ENCODE measurements at places on chromosomes 5 and 9.

GRCh38 chr9:136655536-136656182 lies 7.1 kb upstream of the EGFL7 start:
- DNase-seq: no peak

DNA sequence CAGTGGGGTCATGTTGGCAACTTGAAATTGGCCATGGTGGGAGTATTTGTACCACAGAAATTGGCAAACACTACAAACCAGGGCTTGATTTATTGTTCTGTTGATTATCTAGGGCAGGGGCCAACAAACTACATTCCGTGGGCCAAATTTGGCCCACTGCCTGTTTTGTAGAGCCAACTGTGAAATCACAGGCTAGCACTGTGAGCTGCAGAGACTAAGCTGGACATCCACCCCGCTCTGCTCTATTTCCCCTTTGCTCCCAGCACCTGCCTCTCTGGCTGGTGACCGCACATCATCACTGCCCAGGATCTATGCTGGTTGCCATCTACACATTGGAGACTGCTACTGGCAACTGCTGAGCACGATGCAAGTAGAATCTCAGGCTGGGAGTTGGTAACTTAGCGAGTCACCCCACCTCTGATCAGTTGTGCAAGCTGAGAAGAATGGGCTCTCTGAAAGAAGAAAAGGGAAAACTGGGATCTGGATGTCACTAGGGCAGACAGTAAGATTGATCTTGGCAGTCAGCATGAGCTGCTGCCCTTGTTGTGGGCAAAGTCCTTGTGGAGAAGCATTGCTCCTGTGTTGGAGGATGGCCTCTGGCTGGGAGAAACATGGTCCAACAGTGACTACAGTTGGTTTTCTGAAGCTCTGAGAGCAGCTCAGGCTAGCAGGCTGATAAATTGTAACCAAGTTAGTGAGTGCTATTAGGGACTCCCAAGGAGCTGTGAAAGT lies 144.7 kb upstream of the RAD23B start:
- no peak for DNase-seq

DNA sequence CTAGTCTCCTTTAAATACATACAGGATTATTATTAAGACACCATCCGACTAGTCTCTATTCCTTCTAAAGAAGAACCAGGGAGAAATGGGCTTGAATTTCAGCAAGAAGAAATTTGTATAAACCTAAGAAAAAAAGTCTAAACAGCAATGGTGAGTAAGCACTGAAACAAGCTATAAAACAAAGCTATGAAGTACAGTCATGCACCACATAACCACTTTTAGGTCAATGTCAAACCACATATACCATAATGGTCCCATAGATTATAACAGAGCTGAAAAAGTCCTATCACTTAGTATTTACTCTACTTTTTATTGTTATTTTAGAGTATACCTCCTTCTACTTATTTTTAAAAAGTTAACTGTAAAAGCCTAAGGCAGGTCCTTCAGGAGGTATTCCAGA lies 102.0 kb upstream of the NFIB start:
- DNase-seq: no peak

DNA sequence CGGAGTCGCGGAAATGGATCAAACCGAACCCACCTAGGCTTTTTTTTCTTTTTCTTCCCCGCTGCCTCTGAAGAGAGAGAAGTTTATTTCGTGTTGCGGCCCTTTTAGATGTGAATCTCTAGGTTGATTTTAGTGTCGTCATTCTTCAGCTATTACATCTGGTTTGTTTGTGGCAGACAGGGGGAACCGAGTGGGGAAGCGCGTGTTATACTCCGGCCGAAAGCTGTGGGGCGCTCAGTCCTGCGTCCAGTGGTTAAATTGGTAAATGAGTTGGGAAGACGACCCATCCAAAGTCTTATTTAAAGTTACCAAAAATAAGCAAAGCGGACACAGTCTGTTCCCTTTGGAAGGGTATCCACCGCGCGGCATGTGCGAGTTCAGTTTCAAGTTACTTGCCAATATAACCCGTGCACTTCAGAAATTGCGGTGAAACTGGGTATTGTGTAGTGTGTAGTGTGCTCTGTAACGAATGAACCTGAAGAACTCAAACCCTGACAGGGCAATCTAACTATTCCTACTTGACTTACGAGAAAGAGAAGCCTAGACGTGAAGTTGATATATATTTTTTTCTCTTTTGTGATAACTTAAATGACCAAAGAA lies 1.3 kb downstream of the MAN2A1 start:
- peak; percentile 5 for DNase-seq

GRCh38 chr5:147831465-147831864 lies at the start of gene SPINK1:
TSS of gene SPINK1 (minus strand) at chr5:147831671. CDS start at chr5:147831577, 94 bp downstream.
- DNase-seq: no peak

DNA sequence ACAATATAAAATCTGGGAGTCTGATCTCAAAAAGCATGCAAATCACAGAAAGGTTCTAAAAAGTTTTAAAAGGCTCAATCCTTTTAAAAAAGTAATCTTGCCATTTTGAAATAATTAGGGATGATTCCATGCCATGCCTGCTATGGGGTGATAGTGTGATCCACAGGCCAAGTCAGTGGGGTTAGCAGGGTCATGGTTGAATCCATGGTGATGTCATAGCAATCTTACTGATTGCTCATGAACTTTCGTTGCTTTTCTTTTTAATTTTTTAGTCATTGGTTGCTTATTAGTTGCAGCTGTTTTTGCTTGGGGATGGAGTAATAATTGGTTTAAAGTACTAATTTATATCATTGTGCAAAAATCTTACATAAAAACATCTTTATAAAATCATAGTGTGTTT lies 485.0 kb downstream of the ENC1 start:
- DNase-seq: no peak

- DNase-seq: no peak
Measured at GRCh38 chr5:53219174-53219573, 109.6 kb upstream of the MOCS2 start.

DNA sequence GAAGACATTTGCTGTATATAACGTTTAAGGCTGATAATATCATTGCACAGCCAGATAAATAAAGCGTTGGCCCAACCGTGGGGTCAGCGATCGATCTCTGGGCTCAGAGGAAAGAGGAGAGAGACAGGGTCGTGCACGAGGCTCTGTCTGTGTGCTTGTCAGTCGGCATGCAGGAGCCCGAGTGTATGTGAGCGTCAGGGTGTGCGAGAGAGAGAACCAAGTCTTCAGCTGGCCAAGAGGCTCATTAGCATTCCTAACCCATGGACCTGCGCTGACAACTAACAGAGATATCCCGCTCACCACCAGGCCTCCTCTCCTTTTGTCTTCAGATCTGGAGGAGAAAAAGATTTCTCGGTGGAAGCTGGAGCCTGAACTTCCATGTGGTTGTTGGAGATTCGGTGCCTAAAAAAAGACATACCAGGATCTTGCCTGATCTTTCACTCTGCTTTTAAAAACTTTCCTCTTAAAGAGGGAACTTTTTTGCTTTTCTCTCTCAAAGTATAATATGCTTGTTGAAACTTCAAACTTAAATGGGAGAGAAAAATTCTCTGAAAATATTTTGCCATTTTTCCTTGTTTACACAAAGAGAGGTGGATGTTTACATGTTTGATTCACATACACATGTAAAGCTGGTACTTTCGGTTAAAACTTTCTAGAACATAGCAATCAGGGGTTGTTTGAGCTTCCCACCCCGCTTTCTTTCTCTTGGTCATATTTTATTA lies 16.5 kb downstream of the NR2F1 start:
- no peak for DNase-seq

DNA sequence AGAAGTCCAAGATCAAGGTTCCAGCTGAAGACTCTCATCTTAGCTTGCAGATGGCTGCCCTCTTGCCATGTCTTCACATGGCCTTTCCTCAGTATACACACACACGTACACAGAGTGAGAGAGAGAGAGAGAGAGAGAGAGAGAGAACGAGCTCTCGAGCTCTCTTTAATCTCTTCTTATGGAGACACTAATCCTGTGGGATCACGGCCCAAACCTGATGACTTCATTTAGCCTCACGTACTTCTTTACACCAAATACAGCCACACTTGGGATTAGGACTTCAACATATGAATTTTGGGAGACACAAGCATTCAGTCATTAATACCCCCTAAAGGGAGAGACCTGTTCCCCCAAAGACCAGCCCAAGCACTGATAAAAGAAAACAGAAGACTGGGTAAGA lies 42.8 kb downstream of the SIL1 start:
- DNase-seq: no peak

DNA sequence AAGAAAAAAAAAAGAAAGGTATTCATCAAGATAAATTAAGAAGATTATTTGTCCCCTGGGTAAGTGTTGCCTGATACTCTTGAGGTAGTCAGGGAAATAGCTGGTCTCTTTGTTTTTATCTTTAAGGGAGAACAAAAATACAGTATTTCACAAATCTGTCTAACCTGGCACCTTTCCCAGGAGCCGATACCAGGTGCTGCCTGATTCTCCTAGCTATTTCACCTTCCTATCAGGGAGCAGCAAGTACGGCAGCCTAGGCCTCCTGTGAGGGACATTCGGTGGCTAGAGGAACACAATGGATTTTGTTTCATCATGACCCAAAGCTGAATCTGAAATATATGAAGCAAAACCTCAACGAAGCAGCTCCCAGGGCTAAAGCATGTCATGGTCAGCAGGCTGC lies 86.0 kb downstream of the TARS1 start:
- no peak for DNase-seq

DNA sequence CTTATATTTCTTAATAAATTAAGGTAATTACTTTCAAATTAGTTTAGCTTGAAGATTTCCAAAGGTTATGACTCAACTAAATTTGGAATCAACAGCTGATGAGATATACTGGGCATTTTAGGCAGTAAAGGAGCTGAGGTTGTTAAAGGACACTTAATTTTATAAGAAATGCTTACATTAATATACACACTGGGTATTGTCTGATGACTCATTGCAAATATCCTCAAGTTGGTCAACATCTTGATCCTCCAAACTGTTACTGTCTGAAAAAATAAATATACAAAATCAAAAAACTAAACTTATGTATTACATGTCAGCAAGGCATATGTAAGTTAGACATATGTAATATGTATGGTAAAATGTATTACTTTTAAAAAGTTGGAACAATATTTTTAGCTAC lies 3.4 kb downstream of the GFM2 start:
- no peak for DNase-seq

DNA sequence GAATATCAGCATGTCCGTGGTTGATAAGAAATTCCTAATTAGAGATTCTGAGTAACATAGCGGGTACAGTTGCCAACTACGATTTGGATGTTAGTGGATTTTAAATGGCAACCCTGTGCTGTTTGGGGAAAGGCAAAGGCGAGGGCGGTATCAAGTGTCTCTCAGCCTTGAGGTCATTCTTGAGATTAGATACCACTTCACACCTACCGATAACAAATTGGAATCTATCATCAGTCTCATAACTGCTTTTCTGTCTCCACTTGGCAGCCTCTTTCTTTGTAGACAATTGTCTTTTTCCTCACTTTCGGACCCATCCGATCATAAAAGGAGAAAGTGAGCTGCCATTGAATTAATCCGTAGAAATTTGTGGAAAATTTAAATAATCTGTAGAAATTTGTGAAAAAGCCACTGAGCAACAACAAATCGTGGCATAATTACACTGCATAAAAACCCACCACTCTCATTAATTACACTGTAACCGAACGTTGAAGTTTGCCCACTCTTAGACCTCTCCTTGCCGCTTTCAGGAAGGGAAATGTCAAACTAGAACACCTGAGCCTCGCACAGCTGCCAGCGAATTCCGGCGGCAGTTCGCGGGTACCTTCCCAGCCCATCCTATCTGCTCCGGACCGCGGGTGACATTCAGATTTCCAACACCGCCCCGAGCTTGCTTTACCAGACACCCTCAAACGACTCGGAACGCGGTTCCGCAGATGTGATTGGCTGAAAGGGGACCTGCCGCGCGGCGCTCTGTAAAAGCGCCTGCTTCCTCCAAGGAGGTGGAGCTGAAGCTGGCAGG lies 849 bp upstream of the RGMB start:
- DNase-seq: no peak

GRCh38 chr9:93996863-93997262 lies 41.7 kb upstream of the BARX1 start:
- no peak for DNase-seq

DNA sequence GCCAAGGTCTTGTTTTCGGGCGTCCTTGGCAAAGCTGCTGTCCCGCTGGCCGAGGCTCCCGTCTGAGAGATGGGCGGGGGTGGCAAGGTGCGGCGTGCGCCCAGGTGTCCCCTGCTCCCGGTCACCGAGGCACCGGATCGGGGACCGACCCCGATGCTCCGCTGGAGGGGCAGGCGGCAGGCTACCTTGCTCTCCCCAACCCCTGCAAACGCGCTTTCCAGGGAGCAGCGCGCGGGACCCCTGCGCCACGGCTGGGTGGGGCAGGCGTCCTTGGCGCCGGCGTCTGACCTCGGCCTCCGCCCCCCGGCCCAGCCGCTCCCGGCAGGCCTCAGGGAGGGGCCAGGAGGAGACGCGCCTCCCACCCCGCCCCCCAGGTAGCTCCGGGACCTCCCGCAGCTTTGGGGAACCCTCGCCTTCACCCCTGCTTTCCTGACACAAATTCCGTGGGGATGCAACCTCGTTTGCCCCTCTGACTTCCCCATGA lies 551 bp downstream of the N4BP3 start:
- no peak for DNase-seq

DNA sequence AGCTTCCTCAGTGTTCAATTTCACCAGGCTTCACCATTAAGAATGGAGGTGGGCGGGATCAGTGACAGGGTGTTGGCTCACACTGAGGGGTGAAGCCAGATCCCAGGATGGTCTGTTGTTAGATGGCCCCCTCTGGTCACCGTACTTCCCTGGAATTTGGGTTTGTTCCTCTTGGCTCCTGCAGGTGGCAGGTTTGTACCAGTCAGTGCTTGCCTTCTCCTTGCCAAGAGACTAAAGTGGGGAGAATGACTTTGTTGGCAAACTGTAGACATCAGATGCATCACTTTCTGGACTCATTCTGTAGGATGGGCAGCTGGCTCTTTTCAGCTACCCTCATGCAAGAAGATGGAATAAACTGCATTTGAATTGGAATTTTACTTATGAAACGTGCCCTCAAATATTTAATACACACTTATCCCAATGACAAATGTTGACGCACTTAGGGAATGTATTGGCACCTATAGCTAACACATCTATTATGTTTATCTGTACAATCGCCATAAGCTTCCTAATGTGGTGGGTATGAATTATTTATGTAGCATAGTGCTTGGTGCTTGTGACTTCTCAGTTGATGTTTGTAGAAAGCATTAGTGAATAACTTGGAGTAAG lies 31.4 kb upstream of the ANKRD55 start:
- no peak for DNase-seq

- no peak for DNase-seq
Measured at GRCh38 chr5:115571441-115571878, 26.9 kb upstream of the FEM1C start.

GRCh38 chr5:135005076-135005475 lies 29.0 kb downstream of the PITX1 start:
- no peak for DNase-seq

- no peak for DNase-seq
Measured at GRCh38 chr5:37172957-37173356, 76.2 kb downstream of the CPLANE1 start.

DNA sequence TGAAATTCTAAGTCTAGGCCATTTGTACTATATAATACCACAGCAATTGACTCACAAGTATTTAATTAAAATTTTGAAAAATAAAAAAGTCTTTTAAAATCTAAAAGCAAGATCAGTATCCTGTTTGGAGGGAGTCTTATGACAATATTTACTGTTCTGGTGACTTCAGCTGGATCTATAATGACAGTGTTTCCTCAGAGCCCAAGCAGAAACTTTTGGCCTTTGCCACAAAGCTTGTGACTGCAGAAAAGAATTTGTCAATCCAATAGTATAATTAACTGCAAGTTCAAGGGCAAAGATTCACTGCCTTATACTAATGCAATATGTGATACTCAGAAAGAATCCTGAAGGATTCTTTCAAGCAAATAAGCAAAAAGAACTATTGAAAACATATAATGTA lies 49.6 kb upstream of the RAPGEF6 start:
- DNase-seq: no peak

GRCh38 chr9:31372799-31373587 lies 1011.5 kb upstream of the ACO1 start:
- no peak for DNase-seq

Measured in stimulated activated CD4-positive, alpha-beta T cell treated with anti-CD3 and anti-CD28 coated beads, Interleukin-1b, Interleukin-23, amount 100 ng/mL, for 24 hours (primary cell).